ENCODE measurements at places on chromosomes 12 and 14.

DNA sequence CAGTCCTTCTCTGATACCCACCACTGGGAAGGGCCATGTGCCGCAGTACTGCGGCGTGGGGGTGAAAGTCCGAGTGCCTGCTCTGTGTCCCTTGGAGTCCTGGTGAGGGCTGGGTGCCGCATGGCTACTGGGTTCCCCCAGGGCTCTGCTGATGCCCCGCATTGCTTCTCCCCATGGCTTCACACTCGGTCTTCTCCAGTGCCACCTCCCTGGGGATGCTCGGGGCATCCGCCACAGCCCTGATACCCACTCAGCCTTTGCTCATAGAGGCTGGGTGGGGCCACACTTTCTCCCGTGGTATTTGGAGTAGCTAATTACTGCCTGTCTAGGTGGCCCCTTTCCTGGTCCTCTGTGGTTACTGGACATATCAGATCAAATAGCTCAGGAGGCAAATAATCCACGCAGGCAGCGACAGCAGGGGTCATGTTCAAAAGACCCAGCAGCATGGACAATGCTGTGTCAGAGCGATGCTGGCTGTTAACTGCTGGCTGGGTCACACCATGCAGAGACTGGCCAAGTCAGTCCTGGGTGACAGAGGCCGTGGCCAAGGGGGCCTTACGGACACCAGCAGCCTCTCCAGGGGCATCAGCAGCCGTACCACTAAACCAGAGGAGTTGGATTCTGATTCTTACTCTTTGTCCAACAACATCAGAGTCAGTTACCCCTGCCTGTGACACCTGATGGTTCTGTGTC lies 106.5 kb downstream of the ADGRD1 start:
- no peak for DNase-seq

- no peak for DNase-seq
Measured at GRCh38 chr12:98863167-98863566, 218.1 kb downstream of the APAF1 start.

GRCh38 chr12:82694970-82695369 lies 8.3 kb downstream of the TMTC2 start:
- no peak for DNase-seq

GRCh38 chr14:93018366-93018765 lies 95.4 kb downstream of the CHGA start:
- no peak for DNase-seq

GRCh38 chr12:92921877-92922276 lies 7.2 kb downstream of the EEA1 start:
- no peak for DNase-seq

DNA sequence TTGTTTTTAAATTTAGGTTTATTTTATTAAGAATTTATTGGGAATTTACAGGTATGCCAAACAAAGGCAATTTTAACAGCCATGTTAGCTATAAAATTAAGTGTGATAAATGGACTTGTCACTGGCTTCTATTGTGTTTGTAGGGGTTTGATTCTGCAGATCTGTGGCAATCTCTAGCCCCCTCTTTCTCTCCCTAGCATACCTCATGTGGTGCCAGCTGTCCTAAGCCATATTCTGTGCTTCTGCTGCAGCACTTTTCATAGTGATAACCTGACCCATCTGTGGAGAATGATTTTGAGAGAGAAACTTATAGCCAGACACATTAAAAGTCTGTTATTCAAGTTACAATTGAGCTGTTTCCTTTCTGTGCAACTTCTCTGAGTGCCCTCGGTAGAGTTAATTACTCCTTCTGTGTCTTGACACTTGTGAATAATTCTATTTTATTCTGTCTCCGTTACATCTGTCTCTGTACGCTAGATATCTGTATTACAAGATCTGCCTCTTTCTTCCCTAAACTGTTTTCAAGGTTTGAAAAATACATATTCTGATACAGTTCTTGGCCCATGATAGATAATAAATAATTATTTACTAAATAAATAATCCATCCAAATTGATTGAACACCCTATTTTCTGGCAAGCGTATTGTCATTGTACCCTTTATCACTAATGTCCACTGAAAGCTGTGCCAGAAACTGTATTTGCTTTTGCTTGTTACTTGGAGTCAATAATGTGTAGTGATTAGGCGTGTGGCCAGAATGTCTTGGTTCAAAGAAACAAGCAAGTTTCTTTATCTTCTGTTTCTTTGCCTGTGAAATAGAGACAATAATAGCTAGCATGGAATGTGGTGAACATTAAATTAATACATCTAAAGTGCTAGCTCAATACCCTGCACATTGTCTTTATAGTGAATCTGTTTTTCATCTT lies 40.0 kb downstream of the FRS2 start:
- DNase-seq: no peak

DNA sequence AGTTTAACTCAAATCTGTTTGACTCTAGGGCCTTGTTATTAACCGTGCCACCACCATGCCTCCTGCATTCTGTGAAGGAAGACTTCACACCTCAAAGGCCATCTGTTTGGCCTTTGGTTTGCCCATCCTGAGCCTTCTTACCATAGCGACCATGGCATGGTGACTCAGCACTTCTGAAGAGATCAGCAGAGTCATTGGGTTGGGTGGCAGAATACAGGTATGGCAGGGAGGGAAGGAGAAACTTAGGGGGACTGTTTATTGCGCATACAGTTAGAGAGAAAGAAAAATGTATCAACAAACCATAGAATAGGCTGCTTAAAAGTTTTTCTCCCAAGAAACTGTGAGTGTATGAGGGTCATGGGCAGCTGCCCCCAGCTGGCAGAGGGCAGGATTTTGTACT lies 49.2 kb downstream of the DAD1 start:
- DNase-seq: no peak

- no peak for DNase-seq
Measured at GRCh38 chr14:65650826-65651225, 238.3 kb downstream of the FUT8 start.

DNA sequence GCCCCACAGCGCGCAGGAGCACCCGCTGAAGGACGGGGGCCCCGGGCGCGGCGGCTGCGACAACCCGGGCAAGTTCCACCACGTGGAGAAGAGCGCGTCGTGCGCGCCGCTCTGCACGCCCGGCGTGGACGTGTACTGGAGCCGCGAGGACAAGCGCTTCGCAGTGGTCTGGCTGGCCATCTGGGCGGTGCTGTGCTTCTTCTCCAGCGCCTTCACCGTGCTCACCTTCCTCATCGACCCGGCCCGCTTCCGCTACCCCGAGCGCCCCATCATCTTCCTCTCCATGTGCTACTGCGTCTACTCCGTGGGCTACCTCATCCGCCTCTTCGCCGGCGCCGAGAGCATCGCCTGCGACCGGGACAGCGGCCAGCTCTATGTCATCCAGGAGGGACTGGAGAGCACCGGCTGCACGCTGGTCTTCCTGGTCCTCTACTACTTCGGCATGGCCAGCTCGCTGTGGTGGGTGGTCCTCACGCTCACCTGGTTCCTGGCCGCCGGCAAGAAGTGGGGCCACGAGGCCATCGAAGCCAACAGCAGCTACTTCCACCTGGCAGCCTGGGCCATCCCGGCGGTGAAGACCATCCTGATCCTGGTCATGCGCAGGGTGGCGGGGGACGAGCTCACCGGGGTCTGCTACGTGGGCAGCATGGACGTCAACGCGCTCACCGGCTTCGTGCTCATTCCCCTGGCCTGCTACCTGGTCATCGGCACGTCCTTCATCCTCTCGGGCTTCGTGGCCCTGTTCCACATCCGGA lies 1.4 kb downstream of the FZD10 start:
- no peak for DNase-seq

DNA sequence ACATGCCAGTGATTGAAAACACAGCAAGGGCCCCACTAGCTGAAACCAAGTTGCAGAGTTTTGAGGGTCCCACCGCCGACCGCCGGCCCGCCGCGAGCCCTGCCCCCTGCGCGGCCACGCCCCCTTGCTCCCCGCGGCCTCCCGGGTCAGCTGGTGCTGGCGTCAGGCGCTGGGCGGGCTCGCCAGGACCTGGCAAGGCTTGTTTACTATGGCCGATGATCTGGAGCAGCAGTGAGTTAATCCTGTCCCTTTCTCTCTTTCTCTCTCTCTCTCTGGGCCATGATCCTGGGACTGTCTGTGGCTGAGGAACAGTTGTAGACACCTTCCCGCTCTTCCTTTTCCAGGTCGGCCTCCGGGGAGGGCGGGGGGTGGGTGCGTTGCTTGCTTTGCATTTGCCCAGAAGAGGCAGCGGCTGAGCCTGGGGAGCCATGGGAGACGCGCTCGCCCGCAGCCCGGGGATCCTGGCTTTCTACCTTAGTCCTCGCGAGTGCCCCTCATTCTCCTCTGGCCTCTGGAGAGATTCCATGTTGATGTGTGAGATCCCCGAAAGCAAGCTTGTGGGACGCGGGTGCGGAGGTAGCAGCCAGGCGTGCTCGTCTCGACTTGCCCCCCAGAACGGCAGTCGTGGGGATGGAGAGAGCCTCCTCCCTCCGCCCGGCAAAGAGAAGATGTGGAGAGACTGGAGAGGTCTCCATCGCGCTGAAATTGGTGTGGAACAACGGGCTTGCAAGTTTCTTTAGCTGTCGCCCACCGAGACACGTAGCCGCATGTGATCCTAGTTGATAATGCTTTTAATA lies at the start of gene ABHD4:
Gene ABHD4, plus strand, starts transcription at position 202 of the 797 bp plus-strand sequence. Its CDS starts 7 bp downstream, at position 209.
- peak; percentile 73 for DNase-seq

GRCh38 chr14:90661866-90662265 lies 154.4 kb downstream of the TTC7B start:
- DNase-seq: no peak

GRCh38 chr14:33836203-33836899 lies 114.5 kb downstream of the EGLN3 start:
- no peak for DNase-seq

DNA sequence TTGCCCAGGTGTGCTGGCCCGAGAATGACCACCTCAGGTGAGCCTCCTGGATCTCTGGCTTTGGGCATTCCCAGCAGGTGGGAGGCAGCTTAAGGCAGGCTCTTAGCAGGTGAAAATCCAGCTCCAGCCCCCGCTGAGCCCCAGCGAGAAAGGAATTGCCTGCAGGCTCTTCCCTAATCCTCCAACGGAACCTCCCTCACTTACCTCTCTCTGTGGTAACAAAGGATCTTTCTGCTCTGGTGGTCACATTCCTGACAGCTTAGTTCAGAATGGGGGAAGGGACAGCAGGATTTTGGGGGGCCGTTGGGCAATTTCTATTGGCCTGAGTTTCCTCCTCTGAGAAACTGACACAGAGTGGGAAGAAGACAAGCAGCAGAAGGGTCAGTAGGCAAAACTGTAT lies 116.0 kb upstream of the LHX5 start:
- no peak for DNase-seq

GRCh38 chr14:63100552-63100951 lies 55.3 kb upstream of the KCNH5 start:
- no peak for DNase-seq

GRCh38 chr14:38137005-38137404 lies 70.7 kb upstream of the SSTR1 start:
- no peak for DNase-seq

- DNase-seq: peak; percentile 13
Measured at GRCh38 chr12:64450711-64451486, 1.0 kb upstream of the TBK1 start.

GRCh38 chr12:49547090-49547690 lies 8.4 kb downstream of the KCNH3 start:
- DNase-seq: no peak

DNA sequence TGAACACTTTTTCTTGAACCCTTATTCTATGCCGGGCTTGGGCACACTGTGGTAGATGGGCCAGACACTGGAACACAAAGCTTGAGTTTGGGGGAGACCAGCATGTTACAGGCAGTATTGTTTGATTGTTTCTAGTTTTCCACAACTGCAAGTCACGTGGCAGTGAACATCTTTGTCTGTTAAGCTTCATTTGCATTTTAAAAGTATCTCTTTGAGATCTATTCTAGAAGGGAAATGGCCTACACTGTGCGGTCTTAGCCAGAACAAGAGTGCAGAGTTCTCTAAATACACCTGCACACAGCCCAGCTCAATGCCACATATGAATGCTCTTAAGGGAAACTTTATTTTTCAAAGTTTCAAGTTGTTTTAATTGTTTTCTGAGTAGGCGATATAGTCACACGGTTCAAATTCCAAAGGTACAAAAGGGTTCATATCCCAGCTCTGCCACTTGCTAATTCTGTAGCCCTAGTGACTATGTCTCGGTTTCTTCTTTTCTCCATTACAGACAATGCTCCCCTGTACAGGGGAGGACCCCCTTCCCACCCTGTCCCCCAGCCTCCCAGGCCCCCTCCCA lies 24.9 kb downstream of the RIN3 start:
- no peak for DNase-seq

GRCh38 chr12:59615392-59616165 lies 19.8 kb downstream of the SLC16A7 start:
- DNase-seq: no peak

- DNase-seq: peak; percentile 48
Measured at GRCh38 chr12:98998697-98999299, 353.7 kb downstream of the APAF1 start.

DNA sequence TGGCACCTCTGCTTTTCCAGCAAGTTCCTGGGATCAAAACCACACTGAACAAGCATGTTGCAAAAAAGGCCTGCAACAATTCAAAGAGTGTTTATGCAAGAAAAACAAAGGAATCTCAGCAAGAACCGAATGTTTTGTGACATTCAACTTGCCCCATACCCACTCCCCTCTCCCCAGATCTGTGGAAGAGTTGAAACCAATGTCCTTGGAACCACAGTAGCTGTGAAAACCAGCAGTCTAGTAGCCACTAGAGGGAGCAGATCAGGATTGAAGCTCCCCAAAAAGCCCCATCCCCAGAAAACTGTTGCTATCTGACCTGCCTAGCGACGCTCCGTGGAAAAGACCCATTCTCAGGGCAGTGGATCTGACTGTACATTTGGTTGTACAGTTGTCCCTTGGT lies 27.1 kb downstream of the PRKAB1 start:
- DNase-seq: no peak

GRCh38 chr14:60636879-60637478 lies 12.3 kb downstream of the SIX1 start:
- no peak for DNase-seq

DNA sequence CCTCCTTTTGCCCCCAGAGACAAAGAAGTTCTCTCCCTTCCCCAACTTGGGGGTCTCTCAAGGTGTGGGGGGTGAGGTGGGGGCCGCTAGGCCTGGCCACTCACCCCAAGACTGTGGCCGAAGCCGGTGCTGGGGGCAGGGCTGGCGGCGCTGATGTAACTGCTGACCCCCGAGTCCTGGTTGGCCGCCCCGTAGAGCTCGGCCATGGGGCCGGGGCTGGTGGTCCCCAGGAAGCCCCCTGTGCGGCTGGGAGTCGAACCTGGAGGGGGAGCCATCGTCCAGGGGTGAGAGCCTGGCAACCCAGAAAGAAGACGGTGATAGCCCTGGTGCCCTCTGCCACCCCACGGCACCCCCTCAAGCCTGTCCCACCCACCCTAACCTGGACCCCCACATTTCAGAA lies 18.5 kb upstream of the PLA2G1B start:
- DNase-seq: no peak

DNA sequence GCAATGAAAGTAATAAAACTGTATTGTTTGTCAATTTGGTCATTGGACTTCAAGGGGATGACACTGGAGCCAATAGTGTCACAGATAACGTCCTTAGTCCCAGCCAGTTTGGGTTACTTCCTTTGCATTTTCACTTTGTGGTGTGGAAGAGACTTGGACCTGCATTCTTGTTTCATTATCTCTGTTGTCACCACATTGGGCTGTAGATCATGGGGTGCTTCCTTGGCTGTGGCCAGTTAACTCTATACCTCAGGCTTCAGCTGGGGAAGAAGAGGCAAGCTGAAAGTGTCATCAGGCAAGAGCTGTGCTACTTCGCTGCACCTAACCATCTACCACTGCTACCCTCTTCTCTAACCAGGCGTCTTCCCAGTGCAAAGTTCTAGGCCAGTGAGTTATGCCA lies 15.1 kb upstream of the CISTR start:
- DNase-seq: no peak

GRCh38 chr12:42174978-42175377 lies 30.3 kb upstream of the GXYLT1 start:
- DNase-seq: no peak
